CD4-positive, alpha-beta T cell treated with Interleukin-4 for 1 hour (primary cell): ENCODE measurements at places on chromosomes 3 and 15.

DNA sequence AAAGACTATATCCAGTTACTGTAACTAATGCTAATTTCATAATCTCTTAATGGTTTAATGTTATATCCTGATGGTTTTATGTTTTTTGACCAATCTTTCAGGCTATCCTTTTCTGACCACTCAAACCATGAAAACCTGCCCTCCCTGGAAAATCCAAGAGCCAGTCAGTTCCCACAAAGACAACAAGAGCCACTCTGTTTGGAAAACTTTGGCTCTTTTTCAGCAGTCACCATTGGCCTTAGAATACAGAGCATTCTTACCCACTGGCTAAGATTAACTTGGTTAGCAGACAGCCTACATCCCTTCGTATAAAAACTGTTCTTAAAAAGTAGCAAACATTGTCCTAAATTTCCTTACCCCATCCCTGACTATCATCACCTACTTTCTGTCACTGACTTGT, 32.9 kb downstream of the ALCAM start:
- DNase-seq = no peak

DNA sequence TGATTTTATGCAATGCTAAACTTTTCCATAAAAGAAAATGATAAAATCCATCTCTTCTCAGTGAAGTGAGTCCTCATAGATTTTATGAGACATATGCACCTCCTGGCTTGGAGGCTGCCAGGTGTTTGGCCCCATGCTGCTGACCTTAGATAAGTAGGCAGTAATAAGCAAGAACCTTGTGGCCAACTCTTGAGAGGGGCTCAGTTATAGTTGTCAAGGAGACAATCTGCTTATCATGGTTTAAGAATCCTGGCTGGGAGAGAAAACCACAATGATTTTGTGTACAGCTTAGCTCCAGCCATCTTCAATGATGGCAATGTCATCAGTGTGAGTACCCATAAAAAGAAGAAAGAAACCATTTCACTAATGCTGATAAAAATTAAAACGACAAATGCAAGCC, 252.1 kb downstream of the CPNE4 start:
- DNase-seq = no peak

DNA sequence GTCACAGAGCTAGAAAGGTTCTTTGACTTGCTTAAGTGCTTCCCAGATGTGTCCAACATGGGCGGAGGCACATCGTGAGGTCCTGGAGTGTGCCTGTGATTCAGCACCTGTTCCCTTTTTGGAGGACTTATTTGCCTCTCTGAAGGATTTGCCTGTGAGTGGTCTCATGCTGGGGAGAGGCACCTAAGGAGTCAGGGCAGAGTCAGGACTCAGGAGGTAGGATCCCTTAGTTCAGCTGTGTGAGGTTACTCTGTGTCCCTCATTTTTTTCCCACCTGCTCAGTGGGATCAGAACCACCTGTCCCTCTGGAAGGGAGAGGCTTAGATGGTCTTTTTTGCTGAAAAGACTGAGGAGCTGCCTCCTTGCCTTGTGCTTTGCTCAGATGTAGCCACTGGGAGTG, 3.0 kb downstream of the ZNF589 start:
- DNase-seq = no peak

DNA sequence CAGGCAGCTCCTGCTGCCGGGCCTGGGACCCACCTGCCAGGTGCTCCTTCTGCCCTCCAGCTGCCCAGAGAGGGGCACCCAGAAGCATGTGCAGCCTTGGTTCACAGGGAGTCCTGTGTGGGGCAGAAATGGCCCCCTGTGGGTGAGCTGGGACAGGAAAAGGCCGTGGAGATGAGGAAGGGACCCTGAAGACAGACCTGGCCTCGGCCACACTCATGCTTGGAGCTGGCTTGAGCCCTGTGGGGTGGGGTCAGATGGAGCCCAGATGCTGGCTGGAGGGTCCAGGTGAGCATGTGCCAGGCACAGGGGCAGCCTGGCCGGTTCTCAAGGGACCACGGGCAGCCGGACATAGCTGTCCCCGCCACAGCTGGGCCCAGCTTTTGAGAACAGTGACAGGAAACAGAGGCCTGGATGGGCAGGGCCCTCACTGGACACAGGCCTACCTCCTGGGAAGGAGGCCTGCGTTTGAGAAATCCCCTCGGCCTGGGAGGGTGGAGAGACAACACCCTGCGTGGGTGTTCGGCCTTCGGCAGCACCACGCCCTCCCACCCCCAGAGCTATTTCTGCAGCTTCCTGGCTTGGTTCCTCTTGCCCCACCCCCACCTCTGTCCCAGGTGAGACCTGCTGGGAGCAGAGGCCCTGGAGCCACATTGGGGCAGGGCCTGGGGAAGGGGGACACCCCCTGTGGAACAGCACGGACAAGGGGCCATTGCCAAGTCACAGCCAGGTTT, 132.6 kb upstream of the MEF2A start:
- DNase-seq = peak; percentile 54

DNA sequence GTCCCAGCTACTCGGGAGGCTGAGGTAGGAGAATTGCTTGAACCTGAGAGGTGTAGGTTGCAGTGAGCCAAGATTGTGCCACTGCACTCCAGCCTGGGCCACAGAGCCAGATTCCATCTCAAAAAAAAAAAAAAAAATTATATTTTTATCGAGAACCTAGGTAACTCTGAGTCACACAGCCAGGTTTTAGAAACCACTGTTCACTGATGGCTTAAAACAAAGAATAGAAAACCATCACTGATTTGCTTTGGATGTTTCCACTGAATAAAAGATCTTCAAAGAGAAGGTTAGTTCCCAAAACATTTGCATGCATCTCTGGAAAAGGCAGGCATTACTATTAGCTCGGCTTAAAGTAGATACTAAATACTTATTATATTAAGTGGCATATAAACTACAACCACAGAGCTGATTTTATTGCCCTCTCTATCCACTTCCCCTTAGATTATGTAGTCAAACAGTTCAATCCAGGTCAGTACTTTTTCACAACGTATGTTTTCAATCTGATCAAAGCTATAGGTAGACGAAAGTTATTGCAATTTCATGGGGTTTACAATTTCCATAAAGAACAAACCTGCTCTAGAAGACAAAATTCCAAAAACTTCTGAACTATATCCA, 1.4 kb downstream of the B4GALT4 start:
- DNase-seq = no peak

- no peak for DNase-seq
Observed at GRCh38 chr3:115098354-115099073, 48.6 kb downstream of the ZBTB20 start.

DNA sequence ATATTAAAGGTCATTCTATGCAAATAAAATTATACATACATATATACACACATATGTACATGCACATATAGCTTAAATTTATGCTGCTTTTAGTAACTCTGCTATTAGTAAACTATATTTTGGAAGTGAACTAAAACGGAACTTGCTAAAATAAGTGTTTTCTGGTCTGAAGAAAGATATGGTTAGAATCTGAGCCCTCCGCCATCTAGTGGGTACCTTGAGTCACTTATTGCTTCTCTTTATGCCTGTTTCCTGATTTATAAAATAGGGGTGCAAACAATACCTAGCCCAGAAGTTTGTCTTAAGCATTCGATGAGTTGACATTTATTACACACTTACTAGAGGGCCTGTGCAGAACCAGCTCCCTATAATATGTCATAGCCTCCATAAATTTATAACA, 255.7 kb downstream of the CNTN6 start:
- DNase-seq = no peak

GRCh38 chr3:15997274-15997943, 177.1 kb upstream of the GALNT15 start:
- DNase-seq = no peak
